Upper lobe of left lung (tissue), 6 donors: ENCODE measurements at places on chromosomes 2 and 18.

- no peaks in the 10 kb centered on the region for H3K4me1 ChIP-seq
- no peaks in the 10 kb centered on the region for H3K36me3 ChIP-seq
- H3K27ac ChIP-seq, result no peak overlapping the region
- DNase-seq, result no peak
- H3K27me3 ChIP-seq, result no peaks in the 10 kb centered on the region
Observed at GRCh38 chr2:206250041-206250897, 24.2 kb upstream of the ZDBF2 start.

- no peak for DNase-seq
- no peak overlapping the region for H3K27ac ChIP-seq
- peaks cover 75% of the 10 kb centered on the region for H3K27me3 ChIP-seq
- peaks cover 26% of the 10 kb centered on the region for H3K4me1 ChIP-seq
Observed at GRCh38 chr2:44931198-44931780, 10.2 kb upstream of the SIX3 start.

DNA sequence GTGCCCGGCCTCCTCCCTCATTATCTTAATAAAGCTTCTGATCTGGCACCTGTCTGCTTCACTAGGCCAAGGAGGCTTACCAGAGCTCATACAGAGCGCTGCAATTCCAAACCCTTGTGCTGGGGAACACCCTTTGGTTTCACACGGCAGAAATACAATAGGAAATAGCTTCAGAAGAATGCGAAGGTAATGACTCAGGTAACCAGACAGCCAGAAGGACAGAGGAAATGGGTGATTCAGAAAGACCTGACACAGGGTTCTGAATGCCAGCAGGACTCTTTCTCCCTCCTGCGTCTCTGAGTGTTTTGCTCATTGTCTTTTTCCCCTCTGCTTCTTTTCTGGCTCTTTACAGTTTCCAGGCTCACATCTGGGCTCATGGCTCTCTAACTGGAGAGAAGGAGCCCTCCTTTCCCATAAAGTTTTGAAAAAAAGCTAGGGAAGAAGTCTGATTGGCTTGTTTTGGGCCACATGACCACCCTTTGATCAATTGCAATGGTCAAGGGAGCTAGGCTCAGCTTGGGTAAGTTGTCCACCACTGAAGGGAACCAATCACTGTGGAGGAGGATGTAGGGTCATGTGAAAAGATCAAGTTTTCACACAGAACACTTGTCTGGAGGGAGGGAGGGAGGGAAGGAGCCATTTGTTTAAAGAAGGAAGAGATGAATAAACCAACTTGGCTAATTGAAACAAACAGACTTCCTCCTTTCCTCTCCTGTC lies 90.5 kb upstream of the UPP2 start:
- H3K36me3 ChIP-seq, result no peaks in the 10 kb centered on the region
- DNase-seq, result no peak
- no peaks in the 10 kb centered on the region for H3K27me3 ChIP-seq
- no peak overlapping the region for H3K4me3 ChIP-seq

DNA sequence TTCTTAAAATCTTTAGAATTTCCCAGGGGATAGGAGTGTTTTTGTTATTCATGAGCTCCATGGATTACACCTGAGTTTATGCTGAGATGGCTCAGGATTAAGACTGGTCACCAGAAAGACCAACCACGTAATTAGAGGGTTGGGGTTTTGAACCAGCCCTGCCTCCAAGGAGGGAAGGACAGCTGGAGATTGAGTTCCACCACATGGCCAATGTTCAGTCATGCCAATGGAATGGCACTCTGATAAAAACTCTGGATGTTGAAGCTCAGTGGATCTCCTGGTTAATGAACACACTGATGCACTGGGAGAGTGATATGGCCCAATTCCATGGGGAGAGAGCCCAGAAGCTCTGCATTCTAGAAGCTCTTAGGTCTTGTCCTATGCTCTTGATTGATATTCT lies 38.7 kb upstream of the PTPN4 start:
- DNase-seq, result no peak
- H3K36me3 ChIP-seq, result no peaks in the 10 kb centered on the region
- no peaks in the 10 kb centered on the region for H3K4me1 ChIP-seq
- H3K4me3 ChIP-seq, result no peak overlapping the region
